Activated CD8-positive, alpha-beta memory T cell treated with anti-CD3 and anti-CD28 coated beads for 48 hours (primary cell): ENCODE measurements at places on chromosomes 7 and 10.

GRCh38 chr10:102767428-102768160 lies 23.8 kb downstream of the WBP1L start:
- no peak for DNase-seq

DNA sequence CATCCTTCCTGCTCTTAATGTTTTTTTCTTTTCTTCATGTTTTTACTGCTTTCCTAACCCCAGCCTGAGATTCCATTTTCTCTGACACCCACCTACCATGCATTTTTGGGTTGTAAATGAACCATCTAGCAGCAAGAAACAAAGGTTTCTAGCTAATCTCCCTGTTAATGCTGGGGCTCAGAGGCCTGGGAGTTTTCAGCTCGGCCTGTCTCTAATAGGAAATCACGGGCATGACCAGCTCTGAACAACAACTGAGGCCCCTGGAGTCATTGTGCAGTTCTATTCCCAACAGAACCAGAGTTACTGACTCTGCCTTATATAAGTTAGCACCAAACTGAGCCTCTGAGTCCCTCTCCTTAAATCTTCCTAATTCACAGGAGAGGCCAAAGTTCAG lies 134.8 kb downstream of the CFAP58 start:
- DNase-seq, result no peak

DNA sequence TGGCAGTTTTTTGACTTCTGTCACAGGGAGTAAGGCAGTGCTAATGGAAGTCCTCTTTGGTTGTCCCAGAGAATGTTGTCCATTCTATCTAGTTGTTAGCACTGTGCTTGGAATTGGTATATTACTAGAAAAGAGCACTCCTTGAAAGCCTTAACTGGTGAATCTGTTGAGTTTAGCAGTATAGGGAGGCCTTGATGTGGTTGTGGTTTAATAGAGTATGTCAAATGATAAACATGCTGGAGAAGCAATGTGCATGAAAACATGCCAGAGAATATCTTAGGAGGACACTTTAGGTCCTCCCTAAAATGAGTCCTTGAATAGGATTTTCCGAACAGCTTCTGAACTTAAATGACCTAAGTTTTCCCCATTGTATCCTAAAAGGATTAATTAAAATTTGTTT lies 98.6 kb downstream of the BTRC start:
- no peak for DNase-seq

GRCh38 chr10:130751851-130752250 lies 559.7 kb downstream of the TCERG1L start:
- no peak for DNase-seq

- DNase-seq, result no peak
Observed at GRCh38 chr10:103884681-103885139, 29.3 kb upstream of the SH3PXD2A start.

- no peak for DNase-seq
Observed at GRCh38 chr10:31124852-31125251, 93.2 kb upstream of the ZNF438 start.

DNA sequence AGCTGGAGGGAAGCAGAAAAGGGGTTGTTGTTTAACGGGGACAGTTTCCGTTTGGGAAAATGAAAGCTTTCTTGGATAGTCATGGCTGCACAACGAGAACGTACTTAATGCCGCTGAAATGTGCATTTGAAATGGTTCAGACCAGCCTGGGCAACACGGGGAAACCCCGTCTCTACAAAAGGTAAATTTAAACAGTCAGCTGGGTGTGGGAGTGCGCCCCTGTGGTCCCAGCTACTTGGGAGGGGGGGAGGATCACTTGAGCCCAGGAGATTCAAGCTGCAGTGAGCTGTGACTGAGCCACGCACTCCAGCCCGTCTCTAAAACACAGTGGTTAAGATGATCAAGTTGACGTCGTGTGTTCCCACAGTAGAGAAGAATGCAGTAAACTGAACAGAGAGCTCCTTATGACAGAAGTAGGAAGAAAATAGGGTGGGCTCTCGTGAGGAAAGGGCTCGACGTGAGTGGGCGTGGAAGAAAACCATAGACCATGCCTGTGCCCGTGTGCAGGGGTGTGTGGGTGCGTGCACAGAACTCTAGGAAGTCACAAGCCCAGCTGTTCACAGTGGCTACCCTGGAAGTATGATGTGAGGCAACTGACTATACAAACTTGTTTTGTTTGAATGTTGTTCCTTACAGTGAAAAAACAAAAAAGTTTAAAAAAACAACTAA lies 4.1 kb upstream of the FUOM start:
- no peak for DNase-seq

DNA sequence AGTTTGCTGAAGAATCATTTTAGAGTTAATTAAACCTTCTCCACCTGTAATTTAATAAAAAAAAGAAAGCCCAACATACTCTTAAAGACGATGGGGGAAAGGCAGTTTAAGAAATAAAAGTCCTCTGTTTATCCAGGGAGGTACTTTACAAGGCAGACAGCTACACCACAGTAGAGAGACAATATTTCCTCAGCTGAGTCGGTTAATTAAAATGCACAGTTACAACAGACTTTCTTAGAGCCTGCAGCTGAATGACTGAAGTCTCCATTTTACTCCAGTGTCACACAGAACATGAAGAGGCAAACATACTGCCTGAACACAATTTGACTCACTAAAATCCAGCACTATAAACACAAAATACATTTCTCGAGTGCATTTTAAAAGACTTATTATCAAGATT lies 15.1 kb downstream of the LRRTM3 start:
- no peak for DNase-seq

DNA sequence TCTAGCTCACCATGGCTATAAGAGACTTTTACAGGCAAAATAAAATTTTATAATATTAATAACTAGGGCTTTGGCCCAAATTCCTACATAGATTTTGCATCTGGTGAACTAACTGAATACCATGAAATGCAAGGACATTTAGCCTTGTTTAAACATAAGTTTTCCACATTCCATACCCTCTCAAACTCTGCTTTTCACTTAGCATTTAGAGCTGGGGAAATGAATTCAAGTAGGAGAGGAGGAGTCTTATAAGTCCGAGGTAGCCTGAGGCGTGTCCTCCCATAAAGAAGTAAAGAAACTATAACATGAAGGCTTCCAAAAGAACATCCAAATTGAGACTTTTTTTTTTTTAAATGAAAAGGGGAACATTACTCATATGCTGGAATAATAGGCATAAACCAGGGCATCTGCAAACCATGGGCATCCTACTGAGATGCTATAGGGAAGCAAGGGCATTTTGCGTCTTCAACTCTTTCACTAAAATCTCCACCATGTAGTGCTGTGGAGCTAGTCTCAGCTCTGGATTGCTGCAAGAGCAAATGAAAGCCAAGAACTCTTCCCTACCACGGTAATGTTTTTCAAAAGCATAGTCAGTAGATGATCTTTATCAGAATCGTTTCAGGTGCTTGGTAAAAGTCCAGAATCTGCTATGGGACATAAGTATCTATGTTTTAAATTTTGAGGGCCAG lies 79.1 kb downstream of the PALS2 start:
- no peak for DNase-seq

DNA sequence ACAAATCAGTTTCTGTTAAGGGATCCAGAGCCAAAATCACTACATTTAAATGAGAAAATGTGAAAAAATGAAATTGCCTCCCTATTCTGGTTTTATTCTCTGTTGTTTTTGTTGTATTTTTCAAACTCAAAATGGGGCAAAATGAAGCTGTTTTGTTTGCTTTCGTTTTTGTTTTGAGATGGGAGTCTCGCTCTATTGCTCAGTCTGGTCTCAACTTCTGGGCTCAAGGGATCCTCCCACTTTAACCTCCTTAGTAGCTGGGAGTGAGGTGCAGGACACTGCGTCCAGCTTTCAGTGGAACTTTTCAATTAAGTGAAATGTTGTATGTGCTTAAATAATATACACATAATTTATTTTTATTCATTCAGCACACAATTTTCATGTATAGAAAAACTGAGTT lies 205.0 kb downstream of the SORCS1 start:
- no peak for DNase-seq

DNA sequence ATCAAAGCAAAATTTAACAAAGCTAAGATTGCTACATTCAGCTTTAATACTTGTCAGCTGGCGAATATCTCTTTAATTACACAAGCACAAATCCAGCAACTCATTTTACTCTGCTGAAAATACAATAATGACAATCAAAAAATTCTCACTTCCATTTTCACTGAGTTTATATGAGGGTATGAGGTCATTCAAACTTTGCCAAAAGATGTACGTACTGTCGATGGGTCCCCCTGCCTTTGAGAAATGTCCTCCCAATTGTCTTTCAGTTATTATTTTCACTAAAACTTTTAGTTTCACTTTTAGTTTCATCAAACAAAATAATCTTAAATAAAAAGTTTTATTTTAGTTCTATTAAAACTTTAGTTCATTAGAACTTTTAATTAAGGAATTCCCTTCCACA lies 159.5 kb upstream of the WDR11 start:
- DNase-seq, result no peak

GRCh38 chr7:36673703-36674102 lies 50.6 kb downstream of the AOAH start:
- DNase-seq, result no peak

- DNase-seq, result no peak
Observed at GRCh38 chr10:72068126-72068765, 20.1 kb downstream of the SPOCK2 start.

GRCh38 chr10:63713191-63714144 lies 192.3 kb downstream of the REEP3 start:
- no peak for DNase-seq

DNA sequence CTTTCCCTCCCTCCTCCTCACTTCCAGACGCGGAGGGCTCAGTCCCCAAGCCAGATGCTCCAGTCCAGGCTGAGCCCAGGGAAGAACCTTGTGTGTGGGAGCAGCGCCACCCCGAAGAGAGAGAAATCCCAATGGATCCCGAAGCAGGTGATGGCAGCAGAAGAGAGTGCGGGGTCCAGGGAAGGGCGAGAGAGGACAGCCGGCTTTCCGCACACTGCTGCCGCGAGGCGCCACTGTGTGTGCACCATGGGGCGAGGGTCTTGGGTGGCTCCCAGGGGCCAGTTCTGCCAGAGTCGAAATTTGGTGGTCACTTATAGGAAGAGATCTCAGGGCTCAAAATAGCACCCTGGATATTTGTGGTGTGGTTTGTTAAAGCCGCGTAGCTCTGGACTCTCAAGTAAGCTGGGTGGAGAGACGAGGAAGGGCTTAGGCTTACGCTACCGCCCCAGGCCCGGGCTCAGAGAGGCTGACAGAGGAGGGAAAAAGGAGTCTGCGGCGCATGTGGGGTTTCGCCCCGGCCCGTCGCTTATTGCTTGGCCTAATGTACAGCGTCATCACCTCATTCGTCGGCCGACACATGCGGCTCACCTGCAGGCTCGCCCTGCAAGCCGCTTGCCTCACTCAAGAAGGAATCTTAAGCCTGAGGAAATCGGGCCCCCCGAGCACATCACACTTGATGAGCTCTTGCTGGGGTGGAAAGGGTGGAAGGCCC lies 12.1 kb downstream of the ZNF282 start:
- no peak for DNase-seq

GRCh38 chr10:93425861-93426260 lies 56.3 kb downstream of the MYOF start:
- no peak for DNase-seq

DNA sequence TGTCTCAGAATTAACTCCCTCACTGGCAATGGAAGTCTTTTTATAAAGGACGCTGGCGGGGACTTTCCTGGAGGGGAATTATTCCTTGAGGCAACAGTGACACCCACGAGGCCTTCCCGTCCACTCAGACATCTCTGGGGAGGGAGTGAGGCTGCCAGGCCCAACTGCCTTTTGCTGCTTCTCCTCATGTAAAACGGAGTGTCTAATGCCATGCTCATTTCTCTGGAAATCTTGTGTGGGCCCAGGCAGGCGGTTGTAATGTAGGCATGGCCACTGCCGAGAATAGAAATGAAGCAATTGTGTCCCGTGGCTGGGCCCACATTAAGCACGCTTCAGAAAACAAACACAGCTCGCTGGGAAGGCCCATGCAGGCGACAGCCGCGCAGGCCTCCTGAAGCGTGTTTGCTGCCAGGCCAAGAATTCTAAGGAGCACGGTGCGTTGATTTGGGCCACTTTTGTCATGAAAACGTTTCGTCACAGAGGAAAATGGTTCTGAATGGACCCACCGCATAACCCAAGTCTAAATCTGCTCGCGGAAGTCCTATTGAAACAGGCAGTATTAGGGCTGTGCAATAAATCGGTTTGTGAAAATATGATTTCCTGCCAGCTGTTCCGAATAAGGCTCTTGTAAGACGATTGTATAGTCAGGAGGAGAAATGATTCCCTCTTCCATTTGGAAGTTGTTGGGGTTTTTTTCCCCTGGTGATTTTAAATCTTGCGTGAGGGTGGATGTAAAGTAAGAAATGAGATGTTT lies 104.2 kb upstream of the CHST15 start:
- DNase-seq, result no peak

DNA sequence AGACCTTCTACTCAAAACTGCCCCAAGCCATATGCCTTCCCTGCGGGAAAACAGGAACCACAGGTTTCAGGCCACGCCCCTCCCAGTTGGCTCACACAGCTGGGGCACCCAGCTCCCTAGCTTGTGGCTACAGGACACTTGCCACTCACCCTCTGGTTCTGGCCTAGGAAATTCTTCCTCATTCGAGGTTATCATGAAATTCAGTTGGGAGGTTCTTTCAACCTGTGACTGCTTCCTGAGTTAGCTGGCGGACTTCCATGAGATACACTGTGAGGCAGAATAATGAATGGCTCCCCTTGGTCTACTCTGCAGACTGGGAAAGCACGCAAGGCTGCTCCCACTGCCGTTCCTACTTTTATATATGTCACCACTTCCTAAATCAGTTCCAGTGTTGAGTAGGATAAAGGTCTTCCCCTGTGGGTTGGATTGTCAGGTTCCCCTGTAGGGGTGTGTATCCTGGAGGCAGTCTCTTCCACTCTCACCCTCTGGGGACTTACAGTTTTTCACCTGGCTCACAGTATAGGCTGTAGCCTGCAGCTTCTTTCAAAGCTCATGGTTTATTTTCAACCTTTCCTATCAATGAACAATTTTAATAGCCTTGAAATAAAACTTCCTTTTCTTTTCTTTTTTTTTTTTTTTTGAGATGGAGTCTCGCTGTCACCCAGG lies 37.0 kb downstream of the GPR22 start:
- no peak for DNase-seq

DNA sequence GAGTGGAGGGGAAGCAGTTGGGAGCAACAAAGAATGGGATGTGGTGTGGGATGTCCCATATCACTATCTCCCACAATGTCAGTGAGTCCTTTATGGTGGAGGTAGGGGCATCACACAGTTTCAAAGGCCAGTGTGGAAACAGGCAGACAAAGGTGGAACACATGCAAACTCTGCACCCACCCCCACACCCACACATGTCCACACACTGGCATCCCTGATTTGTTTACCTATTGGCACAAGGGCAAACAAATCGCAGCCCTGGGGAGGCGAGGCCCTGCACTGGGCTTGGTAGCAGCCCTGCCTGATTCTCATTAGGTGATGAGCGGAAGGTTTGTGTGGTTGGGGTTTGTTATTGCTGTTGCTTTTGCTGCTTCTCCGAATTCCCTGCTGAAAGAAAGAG lies 243.3 kb downstream of the GRID1 start:
- no peak for DNase-seq

GRCh38 chr7:131619336-131620305 lies 63.2 kb upstream of the PODXL start:
- DNase-seq, result no peak

DNA sequence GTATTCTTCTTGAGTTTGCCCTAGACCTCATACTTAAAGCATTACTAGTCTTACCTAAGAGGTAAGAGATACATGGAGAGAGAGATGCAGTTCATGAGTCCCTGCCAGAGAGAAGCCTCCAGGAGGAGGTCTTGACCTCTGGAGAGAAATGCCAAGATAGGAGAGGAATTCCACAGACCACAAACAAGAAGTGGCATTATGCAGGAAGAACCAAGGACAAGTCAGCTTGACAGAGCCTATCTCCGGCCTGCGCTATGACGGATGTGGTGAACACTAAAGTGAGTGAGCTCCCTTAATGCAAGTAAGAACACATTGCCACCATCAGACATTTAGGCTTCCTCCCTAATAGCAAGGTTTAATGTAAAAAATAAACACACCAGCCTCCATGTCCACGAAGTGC lies 27.9 kb upstream of the COL1A2 start:
- DNase-seq, result no peak
